ENCODE measurements at places on chromosomes 5 and 9.

DNA sequence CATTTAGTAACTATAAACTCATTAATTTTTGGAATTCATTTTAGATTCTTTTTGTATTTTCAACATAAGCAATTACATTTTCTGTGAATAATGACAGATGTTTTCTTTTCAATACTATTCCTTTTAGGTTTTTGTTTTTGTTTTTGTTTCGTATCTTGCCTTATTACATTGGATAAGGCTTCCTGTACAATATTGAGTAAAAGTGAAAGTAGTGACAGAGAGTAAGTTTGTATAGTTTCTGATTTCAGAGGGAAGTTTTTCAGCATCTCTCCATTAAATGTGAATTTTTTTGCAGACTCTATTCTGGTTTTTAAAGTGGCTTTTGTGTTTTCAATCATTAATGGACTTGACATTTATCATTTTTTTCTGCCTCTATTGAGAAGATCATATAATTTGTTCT is 12.8 kb upstream of the CAMK4 start:
- no peak for DNase-seq

DNA sequence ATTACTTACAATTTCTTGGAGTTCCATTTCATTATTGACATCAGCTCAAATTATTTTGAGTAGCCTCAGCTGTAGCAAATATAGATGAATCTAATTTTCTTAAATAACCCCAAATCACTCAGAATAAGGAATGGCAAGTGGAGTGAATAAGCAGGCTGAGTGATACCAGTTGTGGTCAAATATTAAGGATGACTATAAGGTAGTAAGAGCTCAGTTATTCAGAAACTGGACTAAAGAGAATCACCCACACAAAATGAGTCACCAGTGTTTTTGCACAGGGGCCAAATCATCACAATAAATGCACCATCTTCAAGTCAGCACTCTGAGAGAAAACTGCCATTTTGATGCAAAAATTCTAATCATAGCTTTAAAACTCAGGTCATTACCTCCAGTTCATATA is 128.9 kb upstream of the TARS1 start:
- DNase-seq = no peak

GRCh38 chr5:17436761-17437221 is 61.2 kb upstream of the TAF11L2 start:
- no peak for DNase-seq

GRCh38 chr9:34929506-34930102 is 28.5 kb upstream of the PHF24 start:
- peak; percentile 30 for DNase-seq

DNA sequence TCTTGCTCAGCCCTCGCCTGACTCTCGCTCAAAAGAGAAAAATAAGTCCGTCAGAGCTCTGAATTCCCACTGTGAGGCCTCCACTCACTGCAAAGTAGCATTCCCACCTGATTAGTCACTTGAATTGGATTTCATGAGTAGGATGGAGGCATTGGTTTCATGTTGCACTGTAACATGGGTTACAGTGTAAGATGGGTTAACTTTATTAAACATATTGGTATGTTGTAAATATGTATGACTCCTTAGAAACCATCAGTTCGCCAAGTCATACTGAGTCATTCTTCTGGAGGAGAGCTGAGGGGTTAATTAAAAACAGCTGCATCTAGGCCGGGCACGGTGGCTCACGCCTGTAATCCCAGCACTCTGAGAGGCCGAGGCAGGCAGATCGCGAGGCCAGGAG is 93.8 kb upstream of the BNC2 start:
- DNase-seq = no peak

GRCh38 chr9:137630126-137630525 is 11.3 kb downstream of the EHMT1 start:
- DNase-seq = no peak

GRCh38 chr5:69152731-69153130 is 14.2 kb upstream of the CCNB1 start:
- DNase-seq = no peak

GRCh38 chr9:127991757-127992274 is 11.0 kb upstream of the EEIG1 start:
- no peak for DNase-seq

- DNase-seq = no peak
Measured at GRCh38 chr5:99614888-99615287, 686.1 kb upstream of the CHD1 start.

GRCh38 chr9:1604942-1605560 is 410.1 kb upstream of the SMARCA2 start:
- DNase-seq = no peak

GRCh38 chr5:175378444-175379028 is 65.4 kb downstream of the DRD1 start:
- DNase-seq = no peak

- DNase-seq = no peak
Measured at GRCh38 chr5:113117543-113118115, 141.0 kb downstream of the DCP2 start.

- no peak for DNase-seq
Measured at GRCh38 chr9:99592834-99593574, 228.7 kb upstream of the NR4A3 start.

DNA sequence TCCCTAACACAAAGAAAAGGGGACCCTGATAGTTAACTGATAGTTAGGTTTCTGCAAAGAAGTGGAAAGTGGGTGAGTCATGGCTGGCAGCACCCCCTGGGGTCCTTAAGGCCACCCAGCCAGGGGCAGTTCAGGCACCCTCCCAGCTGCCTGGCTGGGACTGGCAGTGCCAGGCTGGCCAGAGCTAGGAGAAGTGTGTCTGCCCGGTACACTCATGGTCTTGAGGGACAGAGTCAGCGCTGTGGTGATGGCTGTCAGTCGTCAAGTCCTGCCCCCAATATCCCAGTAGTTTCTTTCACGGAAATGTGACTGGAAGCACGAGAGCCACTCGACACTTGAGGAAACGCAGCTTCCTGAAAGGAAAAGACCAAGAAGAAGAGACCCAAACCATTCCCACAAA is 22.3 kb upstream of the CNOT6 start:
- no peak for DNase-seq

GRCh38 chr5:73867345-73868335 is 241.6 kb downstream of the ARHGEF28 start:
- DNase-seq = no peak

All from CD4-positive, alpha-beta T cell treated with Interleukin-4 for 4 hours (primary cell).